ENCODE measurements at places on chromosomes 11 and 22. TPM values are rescaled to one million over a fixed set of nuclear protein-coding genes. Genes with fewer than 3 reads are reported as not detected.
A peak's percentile ranks its signal among the peaks of the same experiment; 100 is the strongest.

DNA sequence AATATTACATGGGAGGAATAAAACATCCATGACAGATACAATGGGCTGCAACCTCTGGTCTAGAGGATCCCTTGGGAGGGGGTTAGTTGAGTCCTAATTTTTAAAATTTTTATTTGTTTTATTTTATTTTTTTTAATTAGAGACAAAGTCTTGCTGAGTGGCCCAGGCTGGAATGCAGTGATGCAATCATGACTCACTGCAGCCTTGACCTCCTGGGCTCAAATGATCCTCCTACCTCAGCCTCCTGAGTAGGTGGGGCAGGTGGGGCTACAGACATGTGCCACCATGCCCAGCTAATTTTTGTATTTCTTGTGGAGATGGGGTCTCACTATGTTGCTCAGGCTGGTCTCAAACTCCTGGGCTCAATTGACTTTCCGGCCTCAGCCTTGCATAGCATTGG, 43.1 kb downstream of the FDX1 start:
- no peak for DNase-seq

GRCh38 chr11:111538407-111539114, 2.0 kb upstream of the LAYN start:
- DNase-seq = no peak

LIF gene
- 0.20 TPM for total RNA-seq

CALCA gene
- total RNA-seq = 2.5 TPM

GRCh38 chr11:90134478-90135003, at the start of gene NAALAD2:
TSS of gene NAALAD2 (plus strand) at chr11:90134663. CDS start at chr11:90134759, 96 bp downstream.
- peak; percentile 48 for DNase-seq

GRCh38 chr11:63694596-63694995, 13.3 kb downstream of the RTN3 start:
- no peak for DNase-seq

DNA sequence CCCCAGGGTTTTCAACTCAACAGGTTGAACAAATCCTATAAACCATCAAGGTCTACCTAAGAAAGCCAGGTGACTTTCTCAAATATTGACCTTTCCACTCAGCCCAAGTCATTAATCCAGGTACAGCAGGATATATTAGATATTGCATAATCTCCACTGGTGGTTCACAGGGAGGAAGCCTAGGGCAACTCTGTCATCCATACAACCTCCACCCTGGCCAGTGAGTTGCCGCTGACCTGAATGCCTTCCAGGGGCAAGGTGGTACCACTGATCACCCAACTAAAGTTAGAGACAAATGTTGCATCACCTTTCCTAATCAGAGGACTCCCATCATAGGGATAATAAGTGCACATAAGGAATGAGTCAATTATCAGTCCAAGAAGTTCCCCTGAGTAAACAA, 22.9 kb downstream of the GUCD1 start:
- no peak for DNase-seq

GRCh38 chr11:128476729-128477128, 110.6 kb downstream of the ETS1 start:
- no peak for DNase-seq

Measured in spinal cord (tissue), 10 donors.